ENCODE measurements at places on chromosomes 11 and 22. TPM values are rescaled to one million over a fixed set of nuclear protein-coding genes. Genes with fewer than 3 reads are reported as not detected.

The TXNRD2 gene
- total RNA-seq = 11.3 TPM

The RBMXL2 gene
- total RNA-seq = not detected

The OR52I2 gene
- not detected for total RNA-seq

The OR1S2 gene
- not detected for total RNA-seq

The C22orf31 gene
- total RNA-seq = 0.38 TPM

Data from esophagus squamous epithelium (tissue), 5 donors.